ENCODE measurements at places on chromosomes 12 and 14.

GRCh38 chr12:113422030-113422885 lies at the start of gene SDSL:
Gene SDSL, plus strand, starts transcription at chr12:113422380. Its CDS starts 5,603 bp downstream, at chr12:113427983.
- peaks cover 7% of the 10 kb centered on the region for H3K4me1 ChIP-seq
- H3K27me3 ChIP-seq: no peaks in the 10 kb centered on the region
- peak; percentile 58 for DNase-seq
- peak within 1 kb of the TSS; percentile 29 for H3K4me3 ChIP-seq
- H3K36me3 ChIP-seq: no peaks in the 10 kb centered on the region

DNA sequence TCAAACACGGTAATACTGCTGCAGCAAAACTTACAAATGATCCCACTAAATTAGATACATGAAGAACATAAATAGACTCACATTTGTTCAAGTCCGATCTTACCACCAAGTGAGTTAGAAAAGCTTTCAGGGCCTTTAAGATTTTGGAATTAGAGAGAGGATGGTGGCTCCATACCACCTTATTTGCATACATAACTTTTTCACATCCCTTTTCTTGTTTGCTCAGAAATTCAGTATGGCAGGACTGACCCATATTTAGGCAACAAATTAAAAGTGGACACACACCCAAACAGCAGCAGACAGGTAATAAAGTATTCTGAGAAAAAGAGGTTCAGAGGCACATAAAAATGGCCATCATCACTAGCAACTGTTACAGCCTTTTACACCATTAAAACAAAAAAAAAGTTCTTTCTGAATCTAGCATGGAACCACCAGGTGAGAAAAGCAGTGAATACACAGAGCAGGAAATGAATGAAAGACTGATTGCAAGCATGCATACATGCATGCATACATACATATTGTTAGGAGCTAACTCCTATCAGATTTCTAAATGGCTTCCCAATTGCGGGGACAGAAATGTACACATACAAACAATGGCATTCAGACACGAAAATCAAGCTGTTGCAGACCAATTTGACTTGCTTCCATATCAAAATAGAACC lies 23.3 kb downstream of the STXBP6 start:
- H3K27ac ChIP-seq: no peak overlapping the region
- no peaks in the 10 kb centered on the region for H3K27me3 ChIP-seq
- no peak for DNase-seq
- H3K36me3 ChIP-seq: no peaks in the 10 kb centered on the region
- H3K4me1 ChIP-seq: no peaks in the 10 kb centered on the region

DNA sequence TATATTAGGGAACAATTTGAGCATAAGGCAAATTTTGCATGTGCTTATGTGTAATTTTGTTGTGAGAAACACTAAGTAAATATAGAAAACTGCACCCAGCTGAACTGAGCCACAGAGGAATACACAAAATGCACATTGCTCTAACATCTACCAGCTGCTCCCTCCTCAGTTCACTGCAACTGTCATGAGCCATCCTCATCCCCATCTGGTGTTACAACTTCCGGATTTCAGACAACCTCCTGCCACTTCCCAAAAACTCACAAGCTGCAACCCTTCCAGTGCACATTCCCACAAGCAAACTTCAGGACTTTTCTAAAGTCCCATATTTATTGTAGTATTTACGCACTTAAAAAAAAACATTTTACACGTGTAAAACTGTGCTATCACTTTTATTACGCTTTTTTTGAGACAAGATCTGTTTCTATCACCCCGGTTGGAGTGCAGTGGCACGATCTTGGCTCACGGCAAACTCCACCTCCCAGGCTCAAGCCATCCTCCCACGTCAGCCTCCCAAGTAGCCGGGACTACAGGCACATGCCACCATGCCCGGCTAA lies 169.1 kb upstream of the TBX3 start:
- H3K27me3 ChIP-seq: no peaks in the 10 kb centered on the region
- H3K4me3 ChIP-seq: no peak overlapping the region
- H3K4me1 ChIP-seq: no peaks in the 10 kb centered on the region
- H3K27ac ChIP-seq: no peak overlapping the region
- no peaks in the 10 kb centered on the region for H3K36me3 ChIP-seq

- H3K27ac ChIP-seq: no peak overlapping the region
- no peak overlapping the region for H3K4me3 ChIP-seq
- DNase-seq: no peak
- no peaks in the 10 kb centered on the region for H3K4me1 ChIP-seq
- no peaks in the 10 kb centered on the region for H3K36me3 ChIP-seq
Measured at GRCh38 chr14:46653031-46653755, 1.6 kb upstream of the RPL10L start.

- no peaks in the 10 kb centered on the region for H3K27me3 ChIP-seq
- H3K4me1 ChIP-seq: no peaks in the 10 kb centered on the region
- H3K27ac ChIP-seq: no peak overlapping the region
- DNase-seq: no peak
Measured at GRCh38 chr12:26396402-26396801, 201.0 kb downstream of the SSPN start.

DNA sequence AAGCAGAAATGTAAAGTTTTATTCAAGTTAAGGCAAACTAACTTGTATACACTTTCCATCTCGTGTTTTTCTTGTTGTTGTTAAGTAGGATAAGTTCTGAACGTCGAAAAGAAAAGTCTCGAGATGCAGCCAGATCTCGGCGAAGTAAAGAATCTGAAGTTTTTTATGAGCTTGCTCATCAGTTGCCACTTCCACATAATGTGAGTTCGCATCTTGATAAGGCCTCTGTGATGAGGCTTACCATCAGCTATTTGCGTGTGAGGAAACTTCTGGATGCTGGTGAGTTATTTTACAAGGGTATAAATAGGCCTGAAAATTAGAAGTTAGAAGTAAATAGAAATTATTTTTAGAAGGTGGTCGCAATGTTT lies 25.0 kb downstream of the HIF1A start:
- DNase-seq: no peak
- no peak overlapping the region for H3K4me3 ChIP-seq
- peaks cover 35% of the 10 kb centered on the region for H3K36me3 ChIP-seq
- peaks cover 17% of the 10 kb centered on the region for H3K4me1 ChIP-seq
- H3K27me3 ChIP-seq: no peaks in the 10 kb centered on the region

GRCh38 chr12:110565894-110566871 lies 16.9 kb downstream of the PPTC7 start:
- no peak for DNase-seq
- H3K4me1 ChIP-seq: no peaks in the 10 kb centered on the region
- H3K36me3 ChIP-seq: no peaks in the 10 kb centered on the region
- H3K27me3 ChIP-seq: no peaks in the 10 kb centered on the region
- H3K27ac ChIP-seq: no peak overlapping the region
- H3K4me3 ChIP-seq: no peak overlapping the region
